Fibroblast of skin of right quadriceps (primary cell): ENCODE measurements at places on chromosomes 2 and 18.

DNA sequence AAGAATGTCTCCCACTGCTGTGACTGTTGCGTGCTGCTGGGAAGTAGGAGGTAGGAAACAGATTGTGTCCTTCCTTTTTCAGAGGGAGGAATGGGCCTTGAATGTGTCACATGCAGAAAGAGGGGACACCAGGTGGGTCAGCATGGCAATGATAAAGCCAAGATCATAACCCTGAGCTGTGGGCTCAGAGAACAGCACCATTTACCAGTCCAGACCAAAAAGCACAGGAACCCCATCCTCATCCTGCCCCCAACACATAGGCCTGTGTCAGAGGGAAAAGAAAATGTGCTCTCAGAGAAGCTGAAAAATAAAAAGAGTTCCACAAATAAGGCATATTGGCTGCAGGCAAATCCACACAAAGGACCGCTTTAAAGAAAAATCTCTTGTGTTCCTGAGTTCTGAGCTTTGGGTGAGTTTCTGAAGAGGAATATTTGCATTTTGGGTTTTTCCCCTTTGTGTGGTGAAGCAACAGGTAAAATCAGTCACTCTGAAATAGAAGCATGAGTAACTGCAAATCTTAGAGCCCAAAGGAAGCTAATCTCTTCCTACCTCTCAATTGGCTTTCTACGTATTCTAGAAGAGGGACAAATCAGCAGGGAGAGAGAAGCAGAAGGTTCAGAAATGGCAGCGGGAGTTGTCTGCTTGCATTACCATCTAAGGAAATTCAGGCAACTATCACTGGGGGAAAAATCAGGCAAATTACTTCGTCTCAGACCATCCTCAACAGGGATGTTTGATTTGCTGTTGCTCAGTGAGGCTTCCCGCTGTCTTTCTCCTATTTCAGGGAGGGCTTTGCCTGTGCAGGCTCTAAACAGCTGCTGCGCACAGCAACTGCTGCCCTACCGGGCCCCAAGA, 106.8 kb downstream of the BCL11A start:
- DNase-seq, result no peak

DNA sequence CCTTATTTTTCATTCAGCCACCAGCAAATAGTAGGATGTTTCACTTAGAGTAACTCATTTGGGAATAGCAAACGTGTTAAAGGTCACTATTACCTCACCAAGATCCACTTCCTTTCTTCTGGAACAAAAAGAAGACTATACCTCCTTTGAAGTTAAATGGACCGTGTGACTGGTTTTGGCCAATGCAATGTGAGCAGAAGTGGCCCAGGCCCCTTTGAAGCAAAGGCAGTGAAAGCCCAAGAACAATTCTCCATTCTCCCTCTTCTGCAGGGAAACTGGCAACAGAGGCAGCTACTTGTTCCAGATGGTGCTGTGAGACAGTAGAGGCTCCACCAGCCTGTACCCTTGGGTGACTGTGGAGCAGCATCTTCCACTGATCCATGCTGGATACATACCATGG, 11.3 kb upstream of the MALL start:
- DNase-seq, result no peak

DNA sequence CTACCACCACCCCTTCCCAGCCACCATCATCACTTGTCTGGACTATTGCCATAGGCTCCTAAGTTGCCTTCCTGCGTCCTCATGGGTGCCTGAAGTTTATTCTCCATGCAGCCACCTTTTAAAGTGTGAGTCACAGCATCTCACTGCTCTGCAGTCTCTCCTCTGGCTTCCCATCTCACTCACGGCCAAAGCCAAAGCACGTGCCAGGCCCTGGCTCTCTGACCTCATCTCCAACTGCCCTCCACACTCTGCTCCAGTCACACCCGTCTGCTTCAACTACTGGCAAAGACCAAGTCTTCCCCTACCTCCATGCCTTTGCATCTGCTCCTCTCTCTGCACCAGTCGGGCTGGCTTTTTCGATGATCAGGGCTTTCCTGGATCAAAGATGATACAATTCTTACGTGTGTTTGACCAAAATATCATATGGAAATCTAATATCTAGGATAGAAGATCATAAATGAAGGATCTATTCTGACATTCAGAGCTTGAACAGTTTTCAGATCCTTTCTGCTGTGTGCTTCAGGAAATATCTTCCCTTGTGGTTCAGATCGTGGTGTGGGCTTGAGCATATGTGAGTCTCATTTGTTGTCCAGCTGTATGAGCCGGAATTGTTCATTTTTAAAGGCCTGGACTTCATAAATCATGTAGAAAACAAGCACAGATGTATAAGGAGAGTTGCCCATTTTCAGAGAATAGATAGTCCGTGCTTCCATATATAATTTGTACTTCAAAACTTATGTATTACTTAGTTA, 175.6 kb downstream of the PRKCE start:
- peak; percentile 54 for DNase-seq

GRCh38 chr2:158221063-158222020, 119.7 kb downstream of the UPP2 start:
- DNase-seq, result no peak

- no peak for DNase-seq
Observed at GRCh38 chr2:135494503-135494902, 36.5 kb downstream of the ZRANB3 start.

DNA sequence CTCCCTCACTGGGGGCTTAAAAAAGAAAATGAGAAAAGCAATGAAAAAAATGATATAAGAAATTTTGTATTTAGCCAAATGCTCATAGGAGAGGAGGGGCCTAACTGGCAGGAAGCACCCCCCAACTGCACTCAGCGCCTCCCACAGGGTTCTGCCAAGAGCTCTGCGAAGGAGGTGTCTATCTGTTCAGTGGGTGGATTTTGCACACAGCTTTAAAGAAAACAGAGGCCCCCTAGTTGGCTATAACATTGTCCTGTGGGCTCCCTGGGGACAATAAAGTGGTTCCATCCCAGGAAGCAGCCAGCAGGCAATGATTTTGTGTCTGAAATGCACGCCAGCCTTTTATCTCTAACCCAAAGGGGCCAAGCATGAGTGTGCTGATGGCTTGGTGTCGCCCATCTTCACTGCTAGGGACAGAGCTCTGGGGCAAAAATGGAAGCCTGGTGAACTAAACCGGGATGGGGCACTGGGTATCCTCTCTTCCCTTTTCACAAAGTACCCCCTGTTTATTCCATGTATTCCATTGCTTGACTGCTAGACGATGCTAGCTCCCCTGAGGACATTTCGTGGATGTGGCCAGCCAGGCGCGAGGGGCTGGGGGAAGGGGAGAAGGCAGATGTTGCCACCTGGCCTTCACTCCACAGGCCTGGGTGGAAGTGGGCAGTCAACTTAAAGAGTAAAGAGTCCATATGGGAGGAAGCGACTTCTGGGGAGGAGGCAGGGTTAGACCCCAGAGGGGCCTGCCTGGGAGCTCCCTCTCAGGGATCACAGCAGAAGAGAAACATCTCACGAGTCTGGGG, 205.7 kb downstream of the CYP26B1 start:
- DNase-seq, result no peak
